ENCODE measurements at places on chromosomes 11 and 22. TPM values are rescaled to one million over a fixed set of nuclear protein-coding genes. Genes with fewer than 3 reads are reported as not detected.

- no peak for DNase-seq
These were observed 905.5 kb upstream of the RAG2 start for GRCh38 chr11:37503411-37504059.

- DNase-seq = no peak
These were observed 15.0 kb downstream of the IPO7 start for GRCh38 chr11:9399466-9399865.

- DNase-seq = no peak
These were observed 581 bp upstream of the FBXO3 start for GRCh38 chr11:33774736-33775466.

- no peak for DNase-seq
These were observed 2.8 kb downstream of the IL17RA start for GRCh38 chr22:17087498-17088131.

DNA sequence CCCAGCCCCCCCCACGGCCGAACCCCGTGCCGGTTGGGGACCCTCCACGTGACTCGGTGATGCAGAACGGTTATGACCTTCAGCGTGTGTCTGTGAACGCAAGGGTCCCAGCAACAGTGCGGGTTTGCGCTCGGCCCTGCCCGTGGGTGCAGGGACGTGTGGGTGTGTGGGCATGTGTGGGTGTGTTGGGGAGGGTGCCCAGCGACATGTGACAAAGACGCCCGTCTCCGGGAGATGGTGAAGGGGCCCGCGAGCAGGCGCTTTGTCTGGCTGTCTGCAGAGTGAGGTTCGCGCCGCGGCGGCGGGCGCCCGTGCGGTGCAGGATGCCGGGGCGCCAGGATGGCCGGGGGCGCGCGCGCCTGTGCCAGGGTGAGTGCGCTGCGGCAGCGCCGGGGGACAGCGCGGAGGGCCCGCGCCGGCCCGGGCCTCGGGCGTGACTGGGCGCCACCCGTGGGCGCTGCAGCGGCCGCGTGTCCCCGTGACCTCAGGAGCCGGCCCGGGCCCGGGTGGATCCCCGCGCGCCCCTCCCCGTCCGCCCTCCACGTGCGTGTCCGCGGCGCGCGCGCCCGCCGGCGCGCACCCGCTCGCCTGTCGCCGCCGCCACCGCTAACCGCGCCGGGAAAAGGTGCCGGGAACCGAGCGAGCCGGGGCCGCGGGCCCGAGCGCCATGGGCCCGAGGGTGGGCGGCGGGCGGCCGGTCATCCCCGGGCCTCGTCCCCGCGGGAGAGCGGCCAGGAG is at the start of gene LRFN4:
TSS of gene LRFN4 (plus strand) at position 569 of the 738 bp plus-strand sequence. CDS start 681 bp downstream, outside the sequence.
- DNase-seq = no peak

DNA sequence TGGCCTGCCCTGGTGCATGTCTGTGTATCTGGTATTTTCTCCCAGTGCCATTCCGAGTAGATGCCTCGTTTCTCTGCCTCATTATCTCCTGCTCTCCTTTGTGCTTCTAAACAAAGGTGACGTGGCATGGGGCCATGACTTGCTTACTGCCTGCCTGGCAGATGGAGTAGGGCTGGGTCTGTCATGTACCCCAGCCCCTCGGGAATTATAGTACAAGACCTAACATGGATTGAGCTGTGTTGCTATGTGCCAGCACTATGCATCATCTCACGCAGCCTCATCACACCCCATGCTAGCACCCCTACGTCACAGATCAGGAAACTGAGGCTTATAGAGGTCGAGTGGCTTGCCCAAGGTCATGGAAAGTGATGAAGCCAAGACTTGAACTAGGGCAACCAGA is 88.1 kb downstream of the GALNT18 start:
- no peak for DNase-seq

- no peak for DNase-seq
These were observed 47.2 kb upstream of the MMP7 start for GRCh38 chr11:102577723-102578122.

- no peak for DNase-seq
These were observed 18.1 kb upstream of the GDPD5 start for GRCh38 chr11:75543806-75544205.

The TUB gene
- 15.3 TPM for polyA plus RNA-seq

The BARX2 gene
- polyA plus RNA-seq = 0.06 TPM

The NXPE2 gene
- polyA plus RNA-seq = 0.22 TPM

The CLCF1 gene
- polyA plus RNA-seq = 9.6 TPM

The PRPF19 gene
- 73.4 TPM for polyA plus RNA-seq

The IFTAP gene
- polyA plus RNA-seq = 25.9 TPM
